ENCODE measurements at places on chromosomes 12 and 14.

DNA sequence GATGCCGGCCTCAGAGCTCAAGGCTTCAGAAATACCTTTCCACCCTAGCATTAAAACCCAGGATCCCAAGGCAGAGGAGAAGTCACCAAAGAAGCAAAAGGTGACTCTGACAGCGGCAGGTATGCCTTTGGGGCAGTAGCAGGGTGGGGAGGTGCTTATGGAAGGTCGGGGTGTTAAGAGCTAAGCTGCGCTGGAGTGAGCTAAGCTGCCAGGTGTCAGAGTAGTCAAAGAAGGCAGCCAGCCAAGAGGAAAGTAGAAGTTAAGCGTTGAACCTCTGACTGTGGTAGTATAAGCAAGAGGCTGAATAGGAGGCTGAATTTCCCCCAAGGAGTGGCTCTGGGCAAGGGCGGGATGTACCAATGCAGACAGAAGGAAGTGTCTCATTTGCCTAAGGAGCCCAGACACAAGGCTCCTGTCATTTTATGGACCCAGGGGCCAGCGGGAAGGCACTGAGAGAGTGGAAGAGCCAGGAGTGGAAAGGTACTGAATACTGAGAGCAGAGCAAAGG is 29.2 kb downstream of the DYRK4 start:
- DNase-seq: no peak

DNA sequence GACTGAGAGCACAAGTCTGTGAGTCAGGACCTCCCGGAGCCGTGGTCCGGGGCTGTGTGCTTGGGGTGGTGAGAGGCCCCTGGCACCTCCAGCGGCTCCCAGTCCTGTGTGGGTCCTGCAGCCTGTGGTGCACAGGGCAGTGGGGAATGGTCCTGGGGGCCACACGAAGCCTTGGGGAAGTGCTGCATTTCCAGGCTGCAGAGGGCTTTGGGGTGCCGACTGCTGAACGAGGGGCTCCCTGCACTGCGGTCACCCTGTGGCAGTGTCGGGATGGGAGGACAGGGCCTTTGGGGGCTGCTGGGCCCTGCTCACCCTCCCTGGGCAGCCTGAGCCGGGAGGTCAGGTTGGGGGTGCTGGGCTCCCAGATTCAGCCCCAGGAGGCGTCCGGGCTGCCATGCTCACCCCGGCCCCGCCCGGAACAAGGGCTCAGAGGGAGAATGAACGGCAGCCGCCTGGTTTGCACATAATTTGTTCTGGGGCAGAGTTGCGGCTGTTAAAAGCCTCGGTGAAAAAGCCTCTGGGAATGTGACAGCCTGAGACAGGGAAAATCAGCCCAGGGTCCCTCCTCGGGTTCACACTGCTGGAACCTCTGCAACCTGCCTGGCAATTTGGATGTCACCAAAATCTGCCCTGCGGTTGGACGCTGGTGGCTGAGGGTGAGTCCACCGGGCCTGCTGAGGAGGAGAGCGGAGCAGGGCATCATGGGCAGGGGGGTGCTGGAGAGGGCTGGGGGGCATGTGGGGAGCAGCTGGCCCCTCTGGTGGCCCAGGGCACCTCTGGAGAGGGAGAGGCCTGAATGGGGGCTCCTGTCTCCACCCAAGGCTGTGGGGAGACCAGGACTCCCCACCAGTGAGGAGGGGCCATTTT is 109.2 kb downstream of the KIF26A start:
- DNase-seq: no peak

GRCh38 chr12:116241157-116241759 is 36.2 kb downstream of the MED13L start:
- DNase-seq: no peak

GRCh38 chr12:113086249-113087164 is 30.0 kb downstream of the DTX1 start:
- DNase-seq: no peak

DNA sequence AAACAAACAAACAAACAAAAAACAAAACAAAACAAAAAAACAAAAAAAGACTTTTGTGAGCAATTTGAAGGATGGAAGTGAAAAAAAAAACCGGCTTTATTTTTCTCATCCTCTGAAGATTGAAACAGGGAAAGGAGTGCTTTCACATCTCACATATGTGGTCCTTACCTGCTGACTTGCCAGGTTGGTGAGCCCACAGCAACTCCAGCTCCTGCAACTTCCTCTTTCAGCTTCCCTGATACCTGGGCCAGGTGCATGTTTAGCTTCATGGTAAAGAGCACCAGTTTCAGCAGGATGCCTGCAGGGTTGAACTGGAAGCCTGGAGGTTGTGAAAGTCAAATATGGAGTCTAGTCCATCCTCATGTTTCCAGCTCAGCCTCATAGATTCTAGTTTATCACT is 221.2 kb upstream of the OTX2 start:
- DNase-seq: no peak

DNA sequence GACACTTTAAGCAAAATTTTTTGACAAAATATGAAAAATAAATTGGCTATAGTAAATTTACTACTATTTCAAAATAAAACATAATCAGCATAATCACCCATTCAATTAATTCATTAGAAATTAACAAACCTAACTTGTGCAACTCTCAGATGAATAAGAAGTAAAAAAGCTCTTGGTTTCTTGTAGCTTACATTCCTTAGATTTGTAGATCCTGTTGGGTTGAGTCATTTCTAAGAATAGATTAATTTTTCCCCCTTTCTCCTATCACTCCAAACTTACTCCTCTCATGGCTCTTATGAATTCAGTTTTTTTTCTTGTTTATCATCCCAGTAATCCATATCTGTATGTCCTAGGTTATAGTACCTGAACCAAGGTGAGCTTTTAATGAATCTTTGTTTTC is 230.9 kb upstream of the LRIG3 start:
- peak; percentile 76 for DNase-seq

GRCh38 chr12:105212438-105212837 is 23.5 kb downstream of the APPL2 start:
- DNase-seq: peak; percentile 95

DNA sequence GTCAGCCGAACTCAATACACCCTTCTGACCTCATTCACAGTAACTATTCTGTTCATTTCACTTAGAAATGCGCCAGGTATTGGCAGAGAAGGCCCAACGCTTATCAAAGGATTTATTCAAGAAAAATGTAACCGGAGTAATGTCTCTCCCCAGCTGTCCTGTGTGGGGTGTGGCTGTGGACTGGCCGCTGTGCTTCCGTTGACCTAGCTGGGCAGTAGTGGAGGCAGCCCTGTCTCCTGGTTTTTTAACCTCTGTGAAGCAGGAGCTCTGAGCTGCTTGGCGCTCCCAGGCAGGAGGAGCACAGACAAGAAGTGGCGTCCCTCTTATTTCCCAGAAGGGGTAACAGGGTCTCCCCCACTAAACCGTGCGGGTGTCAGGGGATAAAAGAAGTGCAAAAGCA is 85.2 kb downstream of the ESR2 start:
- no peak for DNase-seq

DNA sequence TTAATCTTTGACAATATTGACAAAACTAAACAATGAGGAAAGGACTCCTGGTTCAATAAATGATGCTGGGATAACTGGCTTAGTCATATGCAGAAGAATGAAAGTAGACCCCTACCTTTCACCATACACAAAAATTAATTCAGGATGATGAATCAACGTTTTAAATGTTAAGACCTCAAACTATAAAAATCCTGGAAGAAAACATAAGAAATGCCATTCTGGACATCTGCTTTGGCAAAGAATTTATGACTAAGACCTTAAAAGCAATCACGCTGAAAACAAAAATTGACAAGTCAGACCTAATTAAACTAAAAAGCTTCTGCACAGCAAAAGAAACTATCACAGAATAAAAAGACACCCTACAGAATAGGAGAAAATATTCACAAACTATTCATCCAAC is 97.4 kb downstream of the LMNTD1 start:
- peak; percentile 76 for DNase-seq

DNA sequence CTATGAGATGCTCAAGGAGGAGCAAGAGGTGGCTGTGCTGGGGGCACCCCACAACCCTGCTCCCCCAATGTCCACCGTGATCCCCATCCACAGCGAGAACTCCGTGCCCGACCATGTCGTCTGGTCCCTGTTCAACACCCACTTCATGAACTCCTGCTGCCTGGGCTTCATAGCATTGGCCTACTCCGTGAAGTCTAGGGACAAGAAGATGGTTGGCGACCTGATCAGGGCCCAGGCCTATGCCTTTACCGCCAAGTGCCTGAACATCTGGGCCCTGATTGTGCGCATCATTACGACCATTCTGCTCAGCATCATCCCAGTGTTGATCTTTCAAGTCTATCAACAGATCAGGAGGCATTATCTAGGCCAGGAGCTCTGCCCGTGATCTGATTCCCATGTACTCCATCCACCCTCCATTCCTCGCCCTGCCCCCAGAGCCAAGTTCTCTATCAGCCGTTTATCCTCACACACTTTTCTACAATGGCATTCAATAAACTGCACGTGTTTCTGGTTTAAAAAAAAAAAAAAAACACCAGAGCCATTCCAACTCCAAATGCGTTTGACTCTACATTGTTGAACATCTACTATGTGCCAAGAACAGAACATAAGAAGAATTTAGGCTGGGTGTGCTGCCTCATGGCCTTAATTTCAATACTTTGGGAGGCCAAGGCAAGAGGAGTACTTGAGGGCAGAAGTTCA is 17.5 kb downstream of the ATXN2 start:
- DNase-seq: no peak

DNA sequence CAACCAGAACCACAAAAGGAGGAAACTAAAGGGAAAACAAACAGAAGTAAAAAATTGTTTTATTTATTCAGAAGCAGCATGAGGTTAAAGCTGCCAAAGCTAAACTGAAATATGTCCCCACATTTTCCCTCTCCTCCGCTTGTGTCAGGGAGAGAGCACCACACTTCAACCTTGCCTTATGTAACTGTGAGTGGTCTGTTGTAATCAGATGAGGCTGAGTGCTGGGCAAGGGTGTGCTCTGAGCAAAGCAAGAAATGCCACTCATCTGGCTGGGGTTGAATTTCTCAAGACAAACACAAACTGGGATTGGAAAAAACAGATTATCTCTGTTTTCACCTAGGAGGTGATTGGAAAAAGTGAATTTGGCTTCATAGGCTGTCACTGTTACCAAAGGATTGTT is 12.2 kb downstream of the CAPZA3 start:
- DNase-seq: peak; percentile 44

GRCh38 chr12:19388131-19388549 is 51.2 kb upstream of the AEBP2 start:
- DNase-seq: peak; percentile 42

DNA sequence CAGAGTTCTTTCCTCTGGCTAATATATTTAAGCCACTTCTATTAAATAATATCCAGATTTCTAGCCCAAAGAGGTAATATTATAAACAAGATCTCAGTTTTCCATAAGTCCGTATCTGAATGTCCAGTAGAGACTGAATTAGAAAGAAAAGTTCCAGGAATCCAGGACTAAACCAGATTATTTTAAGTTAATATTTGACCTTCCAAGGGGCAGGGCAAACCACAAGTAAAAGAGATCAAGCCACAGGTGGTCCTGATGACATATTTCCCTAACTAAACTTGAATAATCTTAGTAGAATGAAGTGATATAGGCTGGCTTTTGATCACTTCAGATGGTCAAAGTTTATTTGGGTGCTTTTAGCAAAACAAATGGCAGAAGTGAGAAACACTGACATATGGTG is 43.3 kb upstream of the E2F7 start:
- DNase-seq: no peak

GRCh38 chr12:228846-229200 is 14.9 kb upstream of the SLC6A12 start:
- DNase-seq: no peak

DNA sequence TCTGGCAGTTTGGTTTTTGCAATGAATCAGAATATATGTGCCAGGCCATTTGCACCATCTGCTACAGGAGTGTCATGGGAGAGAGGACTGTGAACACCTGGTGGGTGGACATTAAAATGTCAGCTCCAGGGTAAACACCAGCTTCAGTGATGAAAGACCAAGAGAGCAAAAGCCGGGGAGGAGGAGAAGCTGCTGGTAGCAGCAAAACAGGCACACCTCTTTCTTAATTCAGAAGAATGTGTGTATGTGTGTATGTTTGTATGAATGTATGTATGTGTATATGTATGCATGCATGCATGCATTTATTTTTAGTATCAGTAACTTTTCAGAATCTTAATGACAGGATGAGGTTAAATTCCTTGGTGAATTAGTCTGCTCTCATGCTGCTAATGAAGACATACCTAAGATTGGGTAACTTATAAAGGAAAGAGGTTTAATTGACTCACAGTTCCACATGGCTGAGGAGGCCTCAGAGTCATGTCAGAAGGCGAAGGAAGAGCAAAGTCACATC is 357.4 kb upstream of the PRICKLE1 start:
- DNase-seq: peak; percentile 4

GRCh38 chr12:130482448-130482847 is 144.8 kb downstream of the PIWIL1 start:
- DNase-seq: no peak

GRCh38 chr14:58299401-58300330 is 1.3 kb downstream of the ARID4A start:
- peak; percentile 21 for DNase-seq

GRCh38 chr12:50991291-50991690 is 34.9 kb downstream of the SLC11A2 start:
- DNase-seq: no peak

GRCh38 chr12:57272337-57273151 is 21.6 kb upstream of the STAC3 start:
- DNase-seq: peak; percentile 75

GRCh38 chr14:35766700-35767082 is 42.4 kb downstream of the RALGAPA1 start:
- DNase-seq: peak; percentile 3

DNA sequence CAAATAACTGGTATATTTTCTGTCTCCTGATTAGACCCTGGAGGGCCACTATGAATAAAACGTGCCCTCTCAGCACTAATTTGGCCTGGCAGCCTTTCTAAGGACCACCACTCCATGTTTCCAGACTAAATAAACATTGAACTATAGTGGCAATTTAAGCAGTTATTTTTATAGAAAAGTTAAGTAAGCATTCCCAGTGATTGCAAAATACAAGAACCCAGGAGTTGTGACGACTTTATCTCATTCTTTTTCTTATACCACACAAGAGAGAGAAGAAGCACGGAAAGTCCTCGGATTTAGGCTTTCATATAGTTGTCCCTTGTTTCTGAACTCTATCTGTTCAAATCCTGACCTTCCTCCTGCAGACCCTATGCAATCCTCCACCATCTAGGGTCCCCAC is 23.1 kb upstream of the STRAP start:
- no peak for DNase-seq

DNA sequence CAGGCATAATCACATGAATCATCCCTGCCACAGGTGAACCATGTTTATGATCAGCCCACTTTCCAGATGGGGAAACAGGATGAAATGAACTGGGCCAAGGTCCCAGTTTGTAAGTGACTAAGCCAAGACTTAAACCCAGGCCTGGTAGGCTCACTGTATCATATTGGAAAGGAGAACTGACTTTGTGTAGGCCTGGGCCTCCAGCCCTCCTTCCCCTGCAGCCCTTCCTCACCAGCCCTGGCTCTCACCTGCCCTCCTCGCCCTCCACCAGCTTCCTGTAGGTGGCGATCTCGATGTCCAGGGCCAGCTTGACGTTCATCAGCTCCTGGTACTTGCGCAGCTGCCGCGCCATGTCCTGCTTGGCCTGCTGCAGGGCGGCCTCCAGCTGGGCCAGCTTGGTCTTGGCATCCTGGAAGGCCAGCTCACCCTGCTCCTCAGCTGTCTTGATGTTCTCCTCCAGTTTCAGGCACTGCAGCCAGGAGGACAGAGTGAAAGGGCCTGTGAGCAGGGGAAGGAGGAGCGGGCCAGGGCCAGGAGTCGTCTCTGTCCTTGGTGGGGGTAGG is 19.8 kb downstream of the KRT80 start:
- DNase-seq: peak; percentile 37

Measured in EH (cell line).